ENCODE measurements at places on chromosomes 1 and 21. TPM values are rescaled to one million over a fixed set of nuclear protein-coding genes. Genes with fewer than 3 reads are reported as not detected.

The MAP1LC3C gene
- not detected for total RNA-seq

The S100A2 gene
- 10.8 TPM for total RNA-seq

The CD53 gene
- total RNA-seq = not detected

The CYP4A22 gene
- not detected for total RNA-seq

The CFHR1 gene
- total RNA-seq = 0.17 TPM
